ENCODE measurements at places on chromosomes 2 and 18.
A peak's percentile ranks its signal among the peaks of the same experiment; 100 is the strongest.

GRCh38 chr2:47870641-47871540 is 35.4 kb downstream of the FBXO11 start:
- DNase-seq: no peak

GRCh38 chr18:22344445-22344844 is 73.3 kb downstream of the CTAGE1 start:
- no peak for DNase-seq

GRCh38 chr2:100757621-100758394 is 62.1 kb upstream of the NPAS2 start:
- DNase-seq: no peak

- no peak for DNase-seq
Measured at GRCh38 chr2:99490623-99491461, 1.0 kb upstream of the REV1 start.

DNA sequence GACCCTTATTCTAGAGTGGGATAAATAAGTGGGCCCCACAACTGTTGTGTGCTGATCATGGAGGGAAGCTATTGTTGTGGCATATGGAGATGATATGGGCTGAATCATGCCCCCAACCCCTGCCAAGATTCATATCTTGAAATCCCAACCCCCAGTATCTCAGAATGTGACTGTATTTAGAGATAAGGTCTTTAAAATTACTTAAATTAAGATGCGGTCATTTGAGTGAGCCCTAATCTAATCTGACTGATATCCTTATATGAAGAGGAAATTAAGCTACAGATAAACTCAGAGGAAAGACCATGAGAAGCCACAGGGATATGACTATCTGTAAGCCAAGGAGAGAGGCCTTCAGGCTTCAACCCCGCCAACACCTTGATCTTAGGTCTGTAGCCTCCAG is 188.3 kb upstream of the RND3 start:
- DNase-seq: no peak

DNA sequence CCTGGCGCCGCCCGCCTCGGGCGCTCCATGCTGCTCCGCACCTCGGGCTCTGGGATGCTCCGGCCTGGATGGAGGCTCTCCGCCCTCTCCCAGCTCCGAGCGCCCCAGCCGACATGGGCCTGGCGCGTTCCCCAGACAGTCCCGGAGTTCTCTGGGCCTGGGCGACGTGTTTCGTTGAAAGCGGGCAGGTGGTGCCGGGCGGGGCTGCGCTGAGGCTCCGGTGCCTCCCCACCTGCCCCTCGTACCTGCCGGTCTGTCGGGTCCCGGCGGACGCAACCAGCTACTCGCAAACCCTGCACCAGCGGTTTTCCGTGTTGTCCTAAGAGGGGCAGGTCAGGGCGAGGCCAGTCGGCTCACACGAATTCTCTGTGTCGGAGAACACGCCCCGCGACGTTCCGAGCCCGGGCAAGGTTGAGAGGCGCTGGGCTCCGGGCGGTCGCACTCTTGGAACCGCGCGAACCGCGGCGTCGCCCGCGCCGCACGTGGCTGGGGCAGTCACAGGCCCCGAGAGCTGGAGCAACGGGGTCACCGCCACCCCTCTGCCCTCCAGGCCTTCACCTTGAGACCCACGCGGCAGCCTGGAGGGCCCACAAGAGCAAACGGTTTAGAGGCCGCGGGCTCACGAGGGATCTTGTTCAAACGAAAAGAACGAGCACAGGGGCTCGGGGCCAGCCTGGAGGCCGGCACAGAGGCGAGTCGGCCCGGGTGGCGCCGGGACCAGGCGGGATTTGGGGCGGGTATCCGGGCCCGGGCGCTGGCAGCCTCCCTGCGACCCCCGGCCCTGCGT is 4.2 kb upstream of the SIX2 start:
- DNase-seq: no peak

DNA sequence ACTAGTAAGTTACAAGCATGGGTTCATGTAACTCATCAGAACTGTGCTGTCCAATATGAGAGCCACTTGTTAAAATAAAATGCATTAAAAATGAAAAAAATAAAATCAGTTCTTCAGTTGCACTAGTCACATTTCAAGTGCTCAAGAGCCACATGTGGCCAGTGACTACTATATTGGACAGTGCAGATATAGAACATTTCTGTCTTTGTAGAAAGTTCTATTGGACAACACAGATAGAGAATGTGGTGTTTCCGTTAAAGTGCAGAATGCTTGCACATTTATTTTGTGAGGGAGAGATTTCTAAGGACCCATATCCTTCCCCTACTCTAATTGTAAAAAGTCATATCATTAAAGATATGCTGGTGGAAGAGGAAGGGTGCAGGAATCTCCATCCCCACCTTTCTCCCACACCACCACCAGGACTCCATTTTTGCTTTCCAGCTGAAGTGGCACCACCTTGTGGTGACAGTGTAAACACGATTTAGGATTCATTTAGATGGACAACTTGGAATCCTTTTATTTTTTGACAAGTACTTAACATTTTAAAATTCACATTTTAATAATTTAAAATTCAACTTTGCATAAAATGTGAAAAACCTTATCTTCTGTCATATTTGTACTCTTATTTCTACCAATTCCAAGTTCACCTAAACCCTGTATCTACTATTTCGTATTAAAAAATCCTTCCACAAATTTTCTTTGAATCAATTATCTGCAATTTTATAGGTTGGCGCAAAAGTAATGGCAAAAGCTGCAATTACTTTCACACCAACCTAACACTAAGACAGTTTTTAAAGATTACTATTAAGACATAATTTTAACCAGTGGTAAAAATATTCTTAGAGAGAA is 9.4 kb upstream of the CD302 start:
- no peak for DNase-seq

DNA sequence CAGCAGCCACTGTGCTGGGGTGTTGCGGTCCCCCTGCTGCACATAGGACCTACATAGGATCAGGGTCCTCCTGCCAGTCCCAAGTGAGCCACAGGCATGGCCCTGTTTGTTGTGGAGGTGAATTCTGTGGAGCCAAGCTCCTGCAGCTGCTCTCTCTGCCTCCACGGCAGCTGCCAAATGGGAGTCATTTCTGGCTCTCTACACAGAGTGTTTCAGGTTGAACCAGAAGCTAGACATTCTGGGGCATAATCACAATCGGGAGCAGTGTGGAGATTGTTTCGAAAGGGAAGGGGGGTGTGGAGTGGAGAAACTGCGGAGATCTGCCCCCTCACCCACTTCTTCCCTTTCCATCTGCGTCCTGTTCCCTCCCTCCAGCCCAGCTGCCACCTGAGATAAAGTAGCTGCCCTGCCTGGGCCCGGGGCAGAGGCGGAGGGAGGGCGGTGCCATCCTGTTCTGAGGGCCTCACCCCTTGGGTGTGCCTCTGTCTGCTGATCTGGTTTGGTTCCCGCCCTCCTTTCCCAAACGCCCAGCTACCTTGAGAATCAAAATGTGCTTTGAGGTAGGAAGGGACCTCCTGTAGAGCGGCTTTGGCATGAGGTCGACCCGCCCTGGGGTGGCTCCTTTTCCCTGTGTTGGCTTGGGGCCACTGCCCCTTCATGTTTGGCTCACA is 139.4 kb downstream of the WDSUB1 start:
- DNase-seq: no peak

DNA sequence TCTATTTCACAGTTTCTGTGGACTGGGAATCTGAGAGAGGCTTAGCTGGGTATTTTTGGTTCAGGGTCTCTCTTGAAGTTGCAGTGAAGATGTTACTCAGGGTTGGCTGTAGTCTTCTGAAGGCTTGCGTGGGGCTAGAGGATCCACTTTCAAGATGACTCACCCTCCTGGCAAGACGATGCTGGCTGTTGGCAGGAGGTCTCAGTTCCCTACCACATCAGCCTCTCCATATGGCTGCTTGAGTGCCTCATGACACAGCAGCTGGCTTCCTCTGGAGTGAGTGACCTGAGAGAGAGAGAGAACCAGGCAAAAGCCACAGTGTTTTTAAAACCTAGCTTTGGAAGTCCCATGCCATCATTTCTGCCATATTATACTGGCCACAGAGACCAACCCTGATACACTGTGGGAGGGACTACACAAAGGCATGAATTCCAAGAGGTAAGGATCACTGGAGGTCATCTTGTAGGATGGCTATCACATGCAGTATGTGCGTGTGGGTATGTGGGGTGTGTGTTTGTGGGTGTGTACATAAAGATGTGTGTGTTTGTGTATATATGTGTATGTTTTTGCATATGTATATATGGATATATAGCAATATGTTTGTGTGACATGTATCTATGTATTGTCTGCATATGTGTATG is 25.1 kb downstream of the DNPEP start:
- DNase-seq: peak; percentile 81

DNA sequence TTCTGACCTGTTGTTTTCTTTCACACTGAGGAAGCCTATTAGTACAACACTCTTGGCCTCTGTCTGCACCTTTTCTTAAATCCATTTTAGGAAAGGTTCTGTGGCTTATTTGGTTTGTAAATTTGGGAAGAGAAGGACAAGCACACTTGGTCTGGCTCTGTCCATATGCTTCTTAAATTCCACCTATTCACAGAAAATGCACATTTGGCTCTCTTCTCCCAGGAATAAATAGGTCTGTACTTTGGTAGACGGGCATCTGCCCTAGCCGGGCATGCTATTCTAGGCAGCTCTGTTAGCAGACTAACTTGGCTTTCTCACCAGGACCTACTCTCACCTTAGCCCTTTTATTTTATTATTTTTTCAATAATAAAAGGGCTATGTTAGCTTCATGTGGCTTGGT is 1211.8 kb upstream of the SLC39A10 start:
- no peak for DNase-seq

DNA sequence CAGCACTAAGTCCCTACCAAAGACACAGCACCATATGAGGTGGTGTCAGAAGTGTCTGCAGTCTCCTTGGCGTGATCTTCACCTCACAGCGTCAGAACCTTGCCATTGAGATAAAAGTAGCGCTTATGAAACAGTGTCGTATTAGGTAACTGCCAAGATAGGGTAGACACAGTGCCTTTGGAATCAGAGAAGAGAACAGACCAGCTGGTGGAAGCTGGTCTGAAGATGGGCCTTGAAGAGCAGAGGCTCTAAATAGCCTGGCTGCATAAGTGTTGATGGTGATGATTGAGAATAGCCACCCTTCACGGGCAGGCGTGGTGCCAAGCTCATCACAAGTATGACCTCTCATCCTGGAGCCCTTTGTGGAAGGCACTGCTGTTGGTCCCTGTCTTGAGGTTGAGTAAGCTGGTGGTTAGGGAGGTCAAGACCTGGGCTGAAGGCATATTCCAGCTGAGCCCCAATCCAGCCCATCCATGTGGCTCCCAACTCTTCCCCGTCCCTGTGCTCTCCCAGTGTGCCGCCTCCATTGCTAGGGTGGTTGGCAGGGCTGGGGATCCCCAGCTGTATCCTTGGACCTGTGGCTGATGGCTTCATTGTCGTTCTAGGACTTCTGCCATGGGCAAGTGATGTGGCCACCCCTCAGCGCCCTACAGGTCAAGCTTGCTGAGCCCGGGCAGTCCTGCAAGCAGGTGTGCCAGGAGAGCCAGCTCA is 187.4 kb downstream of the MGAT5 start:
- peak; percentile 76 for DNase-seq

- DNase-seq: no peak
Measured at GRCh38 chr2:234723400-234723799, 226.5 kb upstream of the ARL4C start.

DNA sequence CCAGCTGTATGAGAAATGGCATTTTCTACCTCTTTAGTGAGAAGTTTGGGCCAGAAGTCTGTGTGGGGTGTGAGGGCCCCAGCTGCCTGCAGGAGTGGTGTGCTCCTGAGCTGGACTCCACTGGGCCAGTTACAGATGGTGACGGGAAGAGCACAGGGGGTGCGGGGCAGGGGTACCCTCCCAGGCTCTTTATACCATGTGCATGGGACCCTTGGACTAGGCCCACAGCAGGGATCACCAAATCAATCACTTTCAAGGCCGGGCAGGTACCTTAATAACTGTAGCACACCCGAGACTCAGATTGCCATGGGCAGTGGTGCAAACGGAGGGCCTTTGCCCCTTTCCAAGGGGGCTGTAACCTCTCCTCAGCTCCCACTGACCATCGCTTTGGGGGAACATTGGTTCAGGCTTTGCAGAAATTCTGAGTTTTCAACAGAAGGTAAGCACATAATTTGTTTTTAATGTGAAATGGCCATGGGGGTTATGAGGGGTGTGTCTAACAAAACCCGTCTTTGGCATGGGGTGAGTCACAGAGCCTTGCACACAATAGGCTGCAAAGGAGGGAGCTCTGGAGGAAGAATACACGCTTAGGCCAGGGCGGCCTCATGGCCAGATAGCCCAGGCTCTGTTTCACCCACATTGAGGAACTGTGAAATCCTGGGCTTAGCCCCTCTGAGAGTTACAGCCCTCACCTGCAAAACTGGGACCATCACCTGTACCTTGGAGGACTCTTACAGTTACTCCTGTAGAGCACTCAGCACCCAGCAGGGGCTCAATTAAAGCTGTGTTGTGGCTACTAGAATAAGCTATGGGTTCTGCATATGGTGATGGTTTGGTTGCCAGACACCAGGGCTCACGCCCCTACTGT is 141.0 kb upstream of the BCL2L11 start:
- DNase-seq: no peak

DNA sequence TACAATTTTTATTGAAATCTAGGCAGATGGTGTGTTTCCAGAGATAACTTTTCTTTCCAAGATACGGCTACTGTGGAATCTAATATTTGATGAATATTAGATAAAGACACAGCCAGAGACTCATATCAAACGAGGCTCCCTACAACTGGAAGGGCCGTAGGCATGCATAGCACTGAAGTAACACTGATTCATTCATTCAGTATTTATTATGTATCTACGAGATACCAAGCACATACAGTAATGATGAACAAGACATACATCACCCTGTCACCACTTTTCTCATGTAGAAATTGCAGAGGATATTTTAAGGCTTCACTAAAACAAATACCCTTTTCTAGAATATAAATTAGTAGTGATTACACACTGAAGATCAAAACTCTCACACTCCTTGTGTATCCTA is 74.5 kb downstream of the KCTD18 start:
- DNase-seq: no peak

DNA sequence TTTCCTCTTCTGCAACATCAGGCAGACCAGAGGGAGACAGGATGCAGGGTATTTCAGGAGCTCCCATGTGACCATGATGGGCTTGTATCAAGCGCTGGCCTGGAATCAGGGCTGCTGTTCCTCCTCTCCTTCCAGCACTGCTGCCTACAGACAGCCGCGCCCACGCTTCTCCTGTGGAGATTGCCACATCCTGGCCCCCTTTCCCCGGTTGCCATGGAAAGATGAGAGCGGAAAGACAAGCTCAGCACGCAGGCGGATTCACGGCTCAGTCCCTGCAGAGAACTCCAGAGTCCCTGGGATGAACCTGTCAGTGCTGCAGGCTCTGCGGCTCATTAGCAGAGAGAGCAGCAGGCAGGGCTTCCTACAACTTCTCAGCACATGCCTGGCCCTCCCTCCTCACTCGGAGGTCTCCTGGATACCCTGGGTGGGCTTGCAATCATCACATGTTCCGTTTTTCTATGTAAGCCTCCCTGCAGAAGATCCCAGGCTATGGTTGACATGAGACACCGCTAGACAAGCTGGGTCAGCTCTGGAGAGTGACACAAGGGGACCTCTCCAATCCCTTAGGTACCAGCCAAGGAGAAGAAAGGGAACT is 497.8 kb upstream of the MYT1L start:
- DNase-seq: peak; percentile 87

All from mesenteric fat pad (tissue), 1 donor.